SJCRH30 (cell line): ENCODE measurements at places on chromosomes 6 and 20.
A peak's percentile ranks its signal among the peaks of the same experiment; 100 is the strongest.

DNA sequence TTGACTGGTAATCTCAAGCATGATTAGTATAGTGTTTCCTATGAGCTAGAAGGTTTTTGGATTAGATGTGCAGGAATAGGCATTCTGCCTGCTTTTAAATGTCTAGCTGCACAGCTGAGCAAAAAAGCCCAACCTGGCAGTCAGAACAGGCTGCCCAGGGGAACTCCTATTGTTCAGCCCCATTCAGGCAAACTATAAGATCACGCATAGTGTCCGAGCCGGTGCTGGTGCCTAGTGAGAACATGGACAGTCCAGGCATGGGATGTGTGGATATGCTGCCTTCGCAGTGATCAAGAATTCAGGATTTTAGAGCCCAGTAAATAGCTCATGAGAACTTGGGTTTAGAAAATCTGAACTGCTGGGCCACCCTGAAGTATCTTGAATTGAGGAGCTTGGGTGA lies 348.8 kb downstream of the UTRN start:
- DNase-seq: no peak

- peak; percentile 46 for DNase-seq
Measured at GRCh38 chr6:53273370-53273769, 75.4 kb downstream of the ELOVL5 start.

- peak; percentile 71 for DNase-seq
Measured at GRCh38 chr20:47453167-47453782, 48.4 kb upstream of the NCOA3 start.

DNA sequence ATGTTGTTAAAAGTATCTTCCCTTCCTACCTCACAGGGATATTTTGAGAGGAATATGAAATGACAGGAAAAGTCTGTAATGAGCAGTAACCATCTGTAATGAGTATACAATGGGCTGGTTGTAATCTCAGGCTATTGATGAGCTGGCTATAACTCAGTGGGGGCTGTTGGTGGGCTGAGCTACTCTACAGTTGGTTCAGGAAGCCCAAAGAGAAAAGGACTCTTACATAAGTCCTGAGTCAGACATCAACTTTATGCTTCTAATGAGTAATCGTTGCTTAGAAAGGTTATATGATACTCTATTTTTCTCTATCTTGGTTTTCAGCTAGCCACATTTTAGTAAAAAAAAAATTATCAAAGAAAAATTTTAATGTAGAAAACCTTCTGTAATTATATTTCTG lies 26.4 kb downstream of the ZNF391 start:
- no peak for DNase-seq

GRCh38 chr6:41439524-41440418 lies 104.4 kb downstream of the NCR2 start:
- DNase-seq: no peak

DNA sequence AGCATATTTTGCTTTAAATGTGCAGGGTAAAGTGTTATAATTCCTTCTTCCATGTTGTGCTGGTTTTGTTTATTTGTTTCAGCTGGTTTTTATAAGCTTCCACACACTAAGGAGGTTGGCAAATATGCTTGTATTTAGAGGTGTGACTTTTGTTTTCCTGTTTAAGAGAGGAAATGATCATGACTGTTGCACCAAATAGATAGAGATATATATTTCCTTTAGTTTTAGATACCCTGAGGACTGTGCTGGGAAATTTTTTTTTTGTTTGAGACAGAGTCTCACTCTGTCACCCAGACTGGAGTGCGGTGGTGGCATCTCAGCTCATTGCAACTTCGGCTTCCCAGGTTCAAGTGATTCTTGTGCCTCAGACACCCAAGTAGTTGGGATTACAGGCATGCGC lies 5.8 kb downstream of the TBPL1 start:
- DNase-seq: no peak

DNA sequence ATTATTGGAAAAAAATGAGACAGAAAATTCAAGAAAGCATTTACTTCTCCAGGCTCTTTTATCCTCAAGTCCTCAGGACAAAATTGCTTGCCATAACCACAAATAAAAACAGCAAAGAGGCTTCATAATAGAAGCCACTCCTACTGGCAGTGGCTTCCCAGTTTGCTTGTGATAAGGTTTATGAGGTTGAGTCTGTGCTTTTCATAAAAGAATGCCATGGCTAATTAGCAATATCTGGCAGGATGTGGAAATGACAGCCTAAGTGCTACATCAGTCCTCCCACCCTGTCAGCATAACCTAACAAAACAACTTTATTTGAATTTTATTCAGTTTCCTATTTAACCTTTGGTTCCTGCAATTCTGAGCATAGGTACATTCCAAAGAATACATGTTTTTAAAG lies 80.9 kb upstream of the HTR1E start:
- DNase-seq: no peak

- DNase-seq: no peak
Measured at GRCh38 chr6:166713434-166714186, 86.6 kb upstream of the RPS6KA2 start.

DNA sequence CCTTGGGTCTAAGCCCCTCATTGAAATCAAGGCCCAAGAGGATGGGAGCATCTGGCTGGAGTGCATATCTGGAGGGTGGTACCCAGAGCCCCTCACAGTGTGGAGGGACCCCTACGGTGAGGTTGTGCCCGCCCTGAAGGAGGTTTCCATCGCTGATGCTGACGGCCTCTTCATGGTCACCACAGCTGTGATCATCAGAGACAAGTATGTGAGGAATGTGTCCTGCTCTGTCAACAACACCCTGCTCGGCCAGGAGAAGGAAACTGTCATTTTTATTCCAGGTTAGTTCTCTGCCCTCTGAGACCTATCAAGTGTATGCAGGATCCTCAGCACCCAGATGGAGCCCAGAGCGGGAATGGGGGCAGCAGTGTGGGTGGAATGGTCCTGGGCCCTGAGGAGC lies 5.1 kb downstream of the BTN2A2 start:
- DNase-seq: no peak

- no peak for DNase-seq
Measured at GRCh38 chr6:91590191-91590590, 1003.3 kb upstream of the MAP3K7 start.

DNA sequence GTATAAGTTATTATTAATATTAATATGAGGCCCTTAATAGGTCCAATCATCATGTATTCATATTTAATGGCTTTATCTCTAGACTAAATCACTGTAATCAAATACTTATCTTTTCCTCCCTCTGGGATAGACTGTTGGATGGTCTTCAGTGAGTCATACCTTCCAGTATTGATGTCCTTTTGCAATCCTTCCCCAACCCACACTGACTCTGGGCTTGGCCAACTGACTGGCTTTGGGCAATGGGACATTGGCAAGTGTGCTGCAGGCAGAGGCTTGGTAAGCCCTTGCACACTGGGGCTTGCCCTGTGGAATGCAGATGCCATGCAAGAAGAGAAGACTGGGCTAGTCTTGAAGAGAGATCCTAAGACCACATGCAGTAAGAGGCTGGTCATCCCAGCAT lies 136.6 kb downstream of the CCDC170 start:
- DNase-seq: no peak

- no peak for DNase-seq
Measured at GRCh38 chr20:19460386-19460785, 247.9 kb downstream of the SLC24A3 start.

GRCh38 chr6:170367241-170367640 lies 60.7 kb downstream of the FAM120B start:
- DNase-seq: peak; percentile 23

DNA sequence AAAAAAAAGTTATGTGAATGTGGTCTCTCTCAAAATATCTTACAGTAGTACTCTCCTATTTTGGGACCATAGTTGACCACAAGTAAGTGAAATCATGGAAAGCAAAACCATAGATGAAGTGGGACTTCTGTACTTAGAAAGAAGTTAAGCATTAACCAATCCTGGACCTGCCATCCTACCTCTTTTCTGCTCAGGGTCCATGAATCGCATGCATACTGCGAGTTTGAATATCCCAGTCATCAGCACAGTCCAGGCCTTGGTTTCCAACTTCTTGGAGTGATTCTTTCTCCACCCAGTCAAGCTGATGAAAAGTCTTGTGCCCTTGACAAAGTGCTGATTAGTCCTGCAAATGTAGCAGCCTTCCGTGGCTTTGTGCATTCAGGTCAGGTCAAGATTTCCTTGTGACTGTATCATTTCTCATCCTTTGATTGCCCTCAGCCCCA lies 46.0 kb downstream of the RNF217 start:
- DNase-seq: no peak
